ENCODE measurements at places on chromosomes 12 and 14.

DNA sequence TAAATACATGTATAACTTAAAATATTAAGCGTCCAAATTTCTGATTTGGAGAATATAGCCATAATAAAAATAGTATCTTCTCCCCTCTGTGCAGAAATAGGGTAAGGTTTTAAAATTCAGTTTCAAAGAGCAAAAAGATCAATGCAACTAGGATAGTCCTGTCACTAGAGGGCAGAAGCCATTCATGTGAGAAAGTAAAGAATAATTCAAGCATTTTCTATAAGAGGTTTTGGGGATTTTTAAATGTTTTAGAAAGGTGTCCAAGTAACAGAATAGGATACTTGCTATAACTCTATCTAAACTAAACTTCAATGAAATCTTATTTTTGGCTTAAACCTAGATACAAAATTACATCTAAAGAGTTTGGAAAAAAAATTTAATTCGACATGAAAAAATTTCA lies 50.3 kb downstream of the ADAMTS20 start:
- no peak for DNase-seq

GRCh38 chr12:52183544-52183910 lies 8.3 kb downstream of the KRT80 start:
- DNase-seq = no peak

- no peak for DNase-seq
Measured at GRCh38 chr14:81384900-81385299, 15.2 kb downstream of the STON2 start.

DNA sequence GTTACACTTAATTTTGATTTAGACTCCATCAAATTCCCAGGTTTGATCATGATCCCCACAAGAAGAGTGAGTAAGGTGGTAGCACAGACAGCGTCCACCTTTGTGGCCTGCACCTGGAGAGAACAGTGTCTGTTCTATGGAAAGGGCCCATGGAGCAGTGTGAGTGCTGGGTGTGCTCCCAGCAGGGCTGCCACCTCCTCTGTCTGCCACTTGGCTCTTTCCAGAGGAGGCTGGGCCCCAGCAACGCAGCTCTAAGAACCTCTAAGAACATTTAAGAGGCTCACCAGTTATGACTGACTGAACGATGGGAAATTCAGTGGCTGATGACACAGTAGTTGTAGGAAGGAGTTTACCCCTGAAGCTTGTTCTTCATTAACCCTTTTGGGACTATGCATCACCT lies 17.3 kb downstream of the VDR start:
- DNase-seq = no peak

GRCh38 chr12:64064706-64065105 lies 157.4 kb downstream of the KICS2 start:
- no peak for DNase-seq

DNA sequence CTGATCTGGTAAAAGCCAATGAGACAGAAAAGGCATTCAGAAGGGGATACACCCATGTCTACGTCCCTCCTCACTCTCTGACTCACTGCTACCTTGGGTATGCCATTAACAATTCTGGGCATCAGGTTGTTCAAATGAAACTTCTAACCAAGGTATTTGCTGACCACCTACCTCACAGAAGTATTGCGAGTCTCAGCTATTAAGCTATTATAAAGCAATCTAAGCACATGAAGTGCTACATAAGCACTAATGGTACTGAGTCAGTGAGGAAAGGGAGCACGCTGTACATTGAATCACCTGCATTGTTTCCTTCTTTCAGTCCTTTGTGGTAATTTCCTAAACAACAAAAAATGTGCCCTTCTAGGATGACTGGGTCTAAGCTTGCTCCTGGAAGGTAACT lies 62.8 kb upstream of the CCDC91 start:
- no peak for DNase-seq

Measured in RWPE2 (cell line).